Effector CD4-positive, alpha-beta T cell (primary cell): ENCODE measurements at places on chromosomes 3 and 15.

GRCh38 chr3:127914584-127914983, 448 bp upstream of the KBTBD12 start:
- no peak for DNase-seq

- no peak for DNase-seq
These were observed 818.2 kb upstream of the CADM2 start for GRCh38 chr3:84140631-84141030.

- DNase-seq, result no peak
These were observed 825.5 kb downstream of the EPHA3 start for GRCh38 chr3:89932882-89933281.

DNA sequence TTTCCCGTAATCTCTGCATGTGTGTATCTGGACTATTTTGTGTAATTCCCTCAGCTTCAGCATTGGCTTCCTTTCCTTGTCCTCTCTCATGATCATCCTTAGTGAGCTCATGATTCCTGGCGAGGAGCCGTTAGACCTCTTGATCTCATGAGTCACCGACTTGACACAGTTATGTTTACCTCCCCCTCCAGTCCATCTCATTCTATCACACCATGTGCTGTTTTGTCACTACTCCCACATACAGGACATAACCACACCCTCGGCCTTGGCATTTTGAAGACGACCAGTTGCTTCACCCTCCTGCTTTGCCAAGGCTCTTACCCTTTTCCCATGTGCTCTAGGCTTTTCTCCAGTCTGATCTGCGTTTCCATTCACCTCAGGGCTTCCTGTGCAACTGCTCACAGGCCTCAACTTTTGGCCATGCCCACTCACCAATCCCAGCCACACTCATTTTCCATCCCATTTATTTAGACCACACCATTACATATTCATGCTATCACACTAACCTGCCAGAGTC, 41.5 kb downstream of the CP start:
- no peak for DNase-seq

- DNase-seq, result no peak
These were observed 1.5 kb downstream of the C3orf70 start for GRCh38 chr3:185151101-185151963.

DNA sequence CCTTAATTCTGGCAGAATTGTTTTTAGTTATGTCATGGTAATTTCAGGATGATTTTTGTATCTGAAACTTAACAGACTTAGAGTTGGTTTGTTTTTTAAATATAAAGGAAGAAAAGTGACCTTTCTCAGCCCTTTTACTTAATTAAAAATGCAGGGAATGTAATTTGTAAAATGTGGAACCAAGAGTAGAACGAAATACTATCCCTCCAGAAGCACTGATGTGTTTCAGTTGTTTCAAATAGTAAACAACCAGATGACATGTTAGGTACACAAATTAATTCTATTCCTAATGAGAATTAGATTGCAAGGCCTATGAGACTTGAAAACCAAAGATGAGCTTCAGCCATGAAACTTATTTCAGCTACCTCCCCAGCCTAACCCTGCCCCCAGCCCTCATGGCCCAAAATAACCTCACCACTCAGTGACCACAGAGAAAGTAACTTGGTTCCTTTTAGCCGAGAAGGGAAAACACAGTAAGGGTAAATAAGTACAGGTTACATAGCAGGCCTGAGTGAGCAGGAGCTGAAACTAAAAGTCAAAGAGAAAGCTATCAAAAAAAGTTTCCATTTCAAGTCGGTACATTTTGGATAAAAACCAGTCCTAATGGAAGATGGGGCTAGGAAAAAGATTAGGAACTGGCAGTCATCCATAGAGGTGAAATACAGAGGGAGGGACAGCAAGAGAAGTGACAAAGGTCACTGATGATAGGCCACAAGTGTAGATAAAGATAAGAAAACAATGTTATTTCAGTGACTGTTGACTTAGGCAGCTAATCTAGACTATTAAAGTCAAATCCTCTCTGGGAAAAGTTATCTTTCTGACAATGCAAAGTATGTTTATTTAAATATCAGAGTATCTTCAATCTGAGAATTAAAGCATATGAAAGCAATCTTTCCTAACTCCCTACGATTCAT, 23.2 kb downstream of the SENP8 start:
- DNase-seq, result no peak

DNA sequence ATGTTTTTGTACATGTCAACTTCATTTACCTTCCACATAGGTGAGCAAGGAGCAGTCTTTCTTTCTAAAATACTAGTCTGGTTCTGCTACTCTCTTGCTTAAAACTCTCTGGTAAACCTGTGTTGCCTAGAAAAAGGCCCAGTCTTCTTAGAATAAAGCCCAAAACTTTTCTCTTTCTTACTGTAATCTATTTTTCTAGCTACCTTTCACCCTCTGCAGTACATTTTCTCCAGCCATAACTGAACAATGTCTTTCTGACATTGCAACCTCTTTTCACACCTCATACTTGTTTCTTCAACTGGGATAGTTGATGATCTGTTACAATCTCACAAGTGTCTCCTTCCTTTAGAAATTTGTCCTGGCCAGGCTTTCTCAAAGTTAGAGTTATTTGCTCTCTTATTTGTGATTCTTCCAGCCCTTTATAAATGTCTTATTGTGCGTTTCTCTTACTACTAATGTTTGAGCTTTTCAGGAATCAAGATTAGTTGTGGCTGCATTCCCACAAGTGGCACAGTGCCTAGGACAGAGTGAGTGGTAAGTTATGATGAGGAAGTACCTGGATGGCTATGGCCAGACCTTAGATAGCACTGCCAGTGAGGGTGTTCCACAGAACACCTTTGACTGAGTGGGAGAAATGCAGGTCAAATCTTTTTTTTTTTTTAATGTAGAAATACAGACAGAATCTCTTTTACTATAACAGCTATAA, 313.4 kb upstream of the SATB1 start:
- DNase-seq, result no peak
